ENCODE measurements at places on chromosomes 3 and 15.

DNA sequence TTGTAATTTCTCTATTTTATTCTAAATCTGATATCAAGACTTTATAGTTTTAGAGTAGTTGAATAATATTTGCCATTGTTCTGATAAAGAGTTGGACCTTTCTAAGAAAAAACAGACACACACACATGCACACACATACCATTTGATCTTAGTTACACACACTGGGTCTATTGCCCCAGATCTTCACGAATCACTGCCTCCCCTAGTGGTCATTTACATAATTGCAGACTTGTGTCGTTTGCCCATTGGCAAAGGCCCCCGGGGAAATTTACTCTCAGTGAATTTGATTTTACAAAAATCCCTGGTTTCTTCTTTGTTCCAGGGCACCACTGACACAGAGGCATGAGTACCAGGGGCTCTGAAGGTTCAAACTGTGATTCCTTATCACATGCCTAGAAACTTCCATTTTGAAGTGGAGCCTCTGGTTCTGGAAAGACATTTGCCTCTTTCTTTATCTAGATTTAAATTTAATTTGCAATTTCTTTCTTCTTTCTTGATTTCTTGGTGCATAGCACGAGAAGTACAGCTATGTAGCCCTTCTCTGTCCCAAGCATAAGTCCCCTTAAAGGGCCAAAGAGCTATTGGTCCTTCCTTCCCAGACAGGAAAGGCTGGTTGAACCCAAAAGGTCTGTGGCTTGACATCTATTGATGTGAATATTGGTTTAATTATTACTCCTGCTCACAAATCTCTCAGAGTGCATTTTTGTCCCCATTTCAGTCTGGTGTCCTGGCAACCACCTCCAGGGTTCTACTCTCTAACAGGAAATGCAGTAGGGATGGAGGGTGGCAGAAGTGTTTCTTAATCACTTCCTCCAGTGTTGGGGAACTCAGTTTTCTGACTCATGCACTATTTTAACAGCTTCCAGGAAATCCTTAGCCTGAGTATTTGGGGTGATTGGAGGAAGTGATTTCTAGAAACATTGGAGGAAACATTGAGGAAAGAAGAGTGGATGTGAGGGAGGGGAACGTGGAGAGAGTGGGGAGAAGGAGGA is 32.4 kb upstream of the SLC6A11 start:
- peak; percentile 35 for DNase-seq

DNA sequence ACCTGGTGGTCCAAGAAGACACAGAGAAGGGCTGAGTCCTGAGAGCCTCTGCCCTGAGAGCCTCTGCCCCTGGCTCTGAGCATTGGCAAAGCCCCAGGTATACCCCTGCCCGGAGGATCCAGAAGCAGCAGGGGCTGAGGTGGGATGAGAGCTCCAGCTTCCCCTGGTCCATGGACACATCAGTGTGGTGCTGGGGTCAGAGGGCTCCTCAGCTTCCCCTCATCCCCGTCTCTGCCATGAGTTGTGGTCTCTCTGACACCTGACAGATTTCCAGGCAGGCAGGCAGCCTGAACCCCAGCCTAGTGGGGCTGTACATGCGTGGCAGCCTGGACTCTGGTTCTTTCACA is 3.5 kb upstream of the KLF15 start:
- DNase-seq: no peak

- DNase-seq: no peak
These were observed 53.4 kb downstream of the TAFA4 start for GRCh38 chr3:68878962-68879361.

DNA sequence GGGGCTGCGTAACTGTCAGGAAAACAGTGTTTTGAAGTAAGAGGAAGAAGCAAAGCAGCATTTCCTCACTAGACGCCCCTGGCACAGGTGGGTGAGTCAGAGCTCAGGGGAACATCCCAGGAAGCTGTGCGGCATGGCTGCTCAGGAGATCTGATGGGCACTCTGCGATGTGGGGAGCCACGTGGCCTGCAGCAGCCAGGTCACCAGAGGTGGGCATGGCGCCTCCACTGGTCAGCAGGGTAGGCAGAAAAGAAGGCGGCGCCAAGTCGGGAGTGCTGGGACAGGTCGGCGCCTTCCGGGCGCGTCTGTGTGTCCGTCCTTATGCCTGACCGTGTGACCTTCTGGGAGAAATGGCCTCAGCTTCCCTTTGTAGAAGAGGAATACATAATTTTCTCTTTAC is 249.9 kb upstream of the ST8SIA2 start:
- DNase-seq: no peak

GRCh38 chr3:115667738-115668065 is 44.4 kb downstream of the GAP43 start:
- no peak for DNase-seq

DNA sequence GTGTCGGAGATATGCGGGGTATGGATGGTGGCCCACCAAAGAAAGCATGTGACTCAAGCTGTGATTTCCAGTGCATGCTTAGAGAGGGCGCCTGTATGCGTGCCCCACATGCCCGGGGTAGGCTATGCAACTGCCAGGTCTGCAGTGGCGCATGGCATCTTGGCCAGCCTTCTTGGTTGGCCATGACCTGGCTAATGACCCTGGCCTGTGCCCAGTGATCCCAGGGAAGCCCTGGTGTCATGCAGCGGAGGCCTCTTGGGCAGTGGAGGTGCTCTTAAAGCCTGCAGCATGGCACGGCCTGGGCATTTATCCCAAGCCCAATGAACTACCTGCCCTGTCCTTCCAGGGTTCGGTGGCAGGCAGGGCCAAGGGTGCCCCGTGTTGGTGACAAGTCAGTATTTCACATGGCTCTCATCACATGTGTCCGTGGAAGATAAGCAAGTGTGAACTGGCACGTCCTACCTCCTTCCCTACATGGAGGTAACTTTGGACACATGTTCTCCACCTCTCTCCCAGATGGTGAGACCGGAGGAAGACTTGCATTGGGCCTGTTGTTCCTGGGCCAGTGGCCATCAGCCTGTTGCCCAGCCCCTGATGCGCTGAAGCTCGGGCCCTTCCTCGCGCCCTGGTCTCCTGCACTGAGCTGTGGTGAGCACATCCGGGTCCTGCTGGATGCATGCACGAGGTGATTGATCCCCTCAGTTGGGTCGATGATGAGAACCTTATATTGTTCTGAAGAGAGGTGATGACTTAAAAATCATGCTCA is 192.0 kb downstream of the UBE3A start:
- no peak for DNase-seq

GRCh38 chr3:191634902-191635301 is 173.9 kb downstream of the PYDC2 start:
- no peak for DNase-seq

- no peak for DNase-seq
These were observed 25.7 kb downstream of the VPS39 start for GRCh38 chr15:42182328-42182886.

GRCh38 chr3:194565597-194566190 is 67.5 kb downstream of the TMEM44 start:
- DNase-seq: peak; percentile 62

- no peak for DNase-seq
These were observed 16.7 kb downstream of the TPRG1 start for GRCh38 chr3:189188466-189188865.

- DNase-seq: no peak
These were observed 22.6 kb downstream of the TGFBR2 start for GRCh38 chr3:30628901-30629590.

- peak; percentile 83 for DNase-seq
These were observed 22.7 kb downstream of the SSUH2 start for GRCh38 chr3:8621872-8622271.

DNA sequence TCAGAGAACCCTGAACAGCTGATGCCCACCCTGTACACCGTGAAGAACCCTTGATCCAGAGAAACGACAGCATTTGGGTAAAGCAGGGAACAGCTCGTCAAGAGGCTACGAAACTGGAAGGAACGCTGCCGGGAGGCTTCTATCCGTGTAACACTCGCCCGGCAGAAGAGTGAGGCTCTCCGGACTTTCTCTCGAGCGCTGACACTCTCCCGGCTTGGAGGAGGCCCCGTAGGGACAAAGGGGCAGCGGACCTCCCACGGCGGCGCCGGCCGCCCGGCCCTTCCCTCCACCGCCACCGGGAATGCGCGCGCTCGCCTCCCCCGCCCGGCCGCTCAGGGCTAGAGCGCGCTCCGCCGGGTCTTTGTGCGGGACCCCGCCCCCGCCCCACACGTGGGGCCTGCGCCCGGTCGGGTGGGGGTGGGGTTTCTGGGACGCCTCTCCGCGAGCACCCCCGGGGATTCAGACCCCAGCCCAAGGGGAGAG is 1.7 kb downstream of the HYAL2 start:
- DNase-seq: peak; percentile 94

DNA sequence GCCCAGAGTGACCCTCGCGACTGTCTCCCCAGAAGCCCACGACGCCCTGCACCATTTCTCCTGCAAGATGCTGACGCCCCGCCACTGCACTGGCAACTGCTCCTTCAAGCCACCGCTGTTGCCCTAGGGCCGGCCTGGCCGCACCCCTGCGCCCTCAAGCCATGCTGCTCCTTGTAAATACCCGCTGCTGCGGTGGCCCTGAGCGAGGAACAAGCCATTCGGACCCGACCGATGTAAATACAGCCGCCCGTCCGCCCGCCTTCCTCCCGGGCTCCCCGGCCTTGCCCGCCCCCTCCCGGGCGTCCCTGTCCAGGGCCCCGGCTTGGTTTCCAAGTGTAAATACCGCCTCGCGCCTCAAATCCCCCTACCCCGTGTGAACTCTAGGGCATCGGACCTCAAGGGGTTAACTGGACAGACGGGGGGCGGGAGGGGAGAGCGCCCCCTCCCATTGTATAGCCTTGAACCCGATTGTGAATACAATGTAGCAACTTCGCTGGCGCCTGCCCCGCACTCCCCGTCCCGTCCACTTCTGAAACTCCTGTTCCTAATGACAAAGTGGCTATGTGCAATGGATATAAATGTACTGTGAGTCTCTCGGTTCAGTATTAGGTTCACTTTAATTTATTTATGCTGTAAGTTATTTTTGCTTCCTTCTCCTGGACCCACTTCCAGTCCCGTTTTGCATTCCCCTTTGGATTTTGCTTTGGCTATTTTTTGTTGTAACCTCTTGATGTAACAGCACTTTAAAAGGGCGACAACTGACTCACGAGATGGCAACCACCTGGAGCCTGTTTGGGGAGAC is 5.9 kb downstream of the RNU6-1 start:
- peak; percentile 55 for DNase-seq

GRCh38 chr3:194282436-194283122 is 68.5 kb downstream of the CPN2 start:
- no peak for DNase-seq

DNA sequence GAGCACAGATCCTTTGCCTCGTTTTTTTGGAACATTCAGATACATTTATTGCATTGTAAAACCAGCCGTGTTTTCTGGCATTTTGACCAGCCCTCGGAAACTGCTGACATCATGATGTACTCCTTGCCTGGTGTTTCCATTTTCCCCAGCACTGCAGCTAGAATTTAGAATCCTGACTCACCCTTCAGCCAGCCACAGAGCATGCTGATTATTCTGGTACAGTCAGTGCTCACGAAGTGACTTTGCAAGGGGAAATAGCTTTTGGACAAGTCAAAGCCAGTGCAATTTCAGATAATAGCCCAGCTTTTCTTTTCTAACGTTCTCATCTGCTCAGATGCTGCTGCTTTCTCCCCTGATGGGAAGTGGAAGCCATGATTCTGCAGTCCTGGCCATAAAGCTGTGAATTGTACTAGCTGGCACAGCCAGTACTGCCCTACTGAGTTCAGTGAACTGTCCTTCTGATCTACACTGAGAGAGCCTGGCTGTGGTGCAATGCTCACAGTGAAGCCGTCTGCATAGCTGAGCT is 12.1 kb upstream of the CNBP start:
- DNase-seq: peak; percentile 93

- DNase-seq: no peak
These were observed 21.8 kb downstream of the CRABP1 start for GRCh38 chr15:78361771-78362506.

GRCh38 chr3:100117093-100117492 is 2.8 kb upstream of the FILIP1L start:
- DNase-seq: no peak

DNA sequence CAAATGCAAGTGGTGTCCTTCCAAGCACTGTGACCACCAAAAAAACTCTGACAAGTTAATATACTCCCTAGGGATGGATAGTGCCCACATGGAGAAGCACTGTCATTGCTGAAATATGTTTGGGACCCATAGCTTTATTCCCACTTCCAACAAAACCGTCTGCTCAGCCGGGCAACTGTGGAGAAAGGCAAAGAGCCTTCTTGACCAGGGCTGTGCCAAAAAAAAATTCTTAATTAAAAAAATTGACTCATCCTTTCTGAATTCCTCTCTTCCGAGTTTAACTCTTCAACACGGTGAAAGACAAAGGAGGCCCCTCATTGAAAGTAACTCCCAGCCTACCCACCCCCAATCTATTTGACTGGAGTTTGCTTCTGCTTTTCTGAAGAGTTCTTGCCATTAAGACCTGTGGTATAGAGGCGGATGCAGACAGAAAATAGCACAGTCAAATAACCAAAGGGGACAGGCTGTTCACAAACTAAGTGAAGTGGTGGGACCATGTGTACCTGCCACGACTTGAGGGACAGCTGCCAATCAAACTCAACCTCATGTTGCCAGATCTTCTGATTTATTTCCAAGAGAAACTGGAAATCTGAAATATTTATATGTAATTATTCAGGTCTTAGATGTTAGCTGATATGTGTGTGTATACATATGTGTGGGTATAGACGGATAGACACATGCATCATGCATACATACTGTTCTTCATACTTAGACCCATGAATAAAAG is 135.4 kb upstream of the PFN2 start:
- no peak for DNase-seq

DNA sequence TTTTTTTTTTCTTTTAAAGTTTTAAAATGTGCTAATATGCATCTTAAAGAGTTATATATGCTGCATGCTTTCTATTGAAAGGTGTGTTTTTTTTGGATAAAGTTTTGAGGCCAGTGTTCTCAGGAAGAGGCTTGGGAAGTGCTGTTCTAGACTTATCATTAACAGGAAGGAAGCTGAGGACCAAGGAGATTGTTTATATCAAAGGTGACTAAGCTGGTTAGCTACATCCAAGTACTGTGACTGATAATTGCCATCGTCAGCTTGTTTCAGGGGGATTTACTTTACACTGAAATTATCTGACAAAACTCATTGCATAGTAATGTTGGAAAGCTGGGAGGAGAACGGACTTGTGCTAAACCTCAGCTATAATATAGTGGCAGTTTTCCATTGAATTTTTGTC is 36.3 kb upstream of the UTS2B start:
- DNase-seq: peak; percentile 19

DNA sequence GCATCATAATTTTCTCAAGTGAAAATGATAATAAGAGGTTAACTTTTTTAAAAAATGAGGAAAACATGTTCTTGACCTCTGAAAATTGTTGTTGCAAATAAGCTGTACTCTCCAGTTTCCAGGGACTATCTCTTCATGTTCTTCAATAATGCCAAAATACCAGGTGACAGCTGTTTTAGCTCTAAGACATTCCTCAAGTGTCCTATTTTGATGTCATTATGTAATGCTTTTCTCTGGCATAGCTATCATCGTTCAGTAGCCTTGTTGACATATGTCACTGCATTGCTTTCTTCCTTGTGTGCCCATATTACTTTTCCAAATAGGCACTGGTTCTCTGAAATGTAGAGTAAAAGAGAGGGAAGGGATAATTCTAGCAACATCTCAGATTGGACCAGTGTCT is 5.7 kb upstream of the FILIP1L start:
- DNase-seq: no peak
